Suppressor macrophage treated with lipopolysaccharide for 1 hour (primary cell): ENCODE measurements at places on chromosomes 16 and 17.

- DNase-seq = no peak
Measured at GRCh38 chr17:12222392-12222791, 201.7 kb downstream of the MAP2K4 start.

- no peak for DNase-seq
Measured at GRCh38 chr16:27526180-27526579, 23.5 kb downstream of the GTF3C1 start.

GRCh38 chr16:25148568-25149215 lies 37.1 kb downstream of the LCMT1 start:
- no peak for DNase-seq

DNA sequence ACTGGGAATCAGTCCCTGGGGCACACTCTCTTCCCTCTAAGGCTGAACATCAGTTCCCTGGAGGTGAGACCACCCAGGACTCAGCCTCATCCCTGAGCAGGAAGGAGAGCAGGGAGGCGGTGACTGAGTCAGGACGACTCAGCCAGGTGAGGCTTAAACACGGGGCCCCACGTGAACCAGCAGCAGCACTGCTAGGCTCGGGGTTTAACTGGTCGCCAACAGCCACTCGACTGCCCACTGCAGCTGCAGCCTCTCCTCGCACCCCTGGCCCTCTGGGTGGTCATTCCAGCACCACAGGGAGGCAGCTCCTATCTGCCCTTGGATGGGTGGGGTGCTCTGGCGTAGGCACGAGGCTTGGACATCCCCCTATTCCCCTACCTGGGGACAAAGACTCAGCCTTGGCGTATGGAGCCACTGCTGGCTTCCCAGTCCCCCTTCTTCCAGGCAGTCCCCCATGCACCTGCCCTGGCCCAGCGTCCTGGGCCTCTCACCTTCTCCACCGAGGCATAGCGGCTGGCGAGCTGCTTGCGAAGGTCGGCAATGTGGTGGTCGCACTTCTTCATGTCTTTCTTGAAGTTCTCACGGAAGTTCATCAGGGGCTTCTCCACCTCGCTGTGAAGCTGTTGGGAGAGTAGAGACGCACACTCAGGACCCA lies 21.2 kb upstream of the RCVRN start:
- no peak for DNase-seq

DNA sequence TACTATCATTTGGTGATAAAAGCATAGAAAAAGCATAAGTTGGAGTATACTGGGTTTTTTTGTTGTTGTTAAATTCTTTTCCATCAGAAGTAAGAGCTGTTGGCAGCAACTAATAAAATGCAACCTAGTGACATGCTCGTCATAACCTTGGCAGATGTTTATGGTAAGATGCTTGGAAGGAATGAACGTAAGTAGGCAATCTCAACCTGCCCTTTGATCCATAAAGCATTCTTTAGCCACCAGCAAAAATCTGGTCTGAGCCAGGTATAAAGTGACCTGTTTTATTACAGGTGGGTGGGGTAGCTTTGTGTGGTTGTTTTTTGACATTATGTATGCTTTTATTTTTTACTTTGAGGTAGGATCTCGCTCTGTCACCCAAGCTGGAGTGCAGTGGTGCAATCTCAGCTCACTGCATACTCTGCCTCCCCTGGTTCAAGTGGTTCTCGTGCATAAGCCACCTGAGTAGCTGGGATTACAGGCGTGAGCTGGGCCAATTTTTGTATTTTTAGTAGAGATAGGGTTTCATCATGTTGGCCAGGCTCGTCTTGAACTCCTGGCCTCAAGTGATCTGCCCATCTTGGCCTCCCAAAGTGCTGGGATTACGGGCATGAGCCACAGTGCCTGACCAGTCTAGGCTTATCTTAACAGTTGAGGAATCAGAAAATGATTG lies 22.0 kb downstream of the WSB1 start:
- DNase-seq = no peak

DNA sequence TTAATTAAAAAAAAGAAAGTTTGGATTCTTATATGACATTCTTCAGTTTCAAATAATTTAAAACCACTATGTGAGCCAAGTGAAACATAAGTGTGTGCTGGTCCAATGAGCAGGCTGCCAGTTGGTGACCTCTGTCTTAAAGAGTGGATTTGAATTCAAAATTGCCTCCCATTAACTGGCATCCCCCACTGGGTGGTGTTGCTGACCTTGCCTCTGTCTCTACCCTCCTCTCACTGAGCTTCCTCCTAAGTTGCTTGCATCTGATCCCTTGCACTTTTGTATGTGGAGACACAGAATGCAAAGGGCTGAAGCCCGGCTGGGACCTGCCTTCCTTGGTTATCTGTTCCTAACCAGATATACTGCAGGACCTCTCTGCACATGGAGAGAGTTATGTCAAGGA lies 160.6 kb downstream of the CYLD start:
- no peak for DNase-seq

GRCh38 chr16:84918006-84918909 lies 93.1 kb downstream of the ZDHHC7 start:
- peak; percentile 60 for DNase-seq

GRCh38 chr16:55513616-55514015 lies 4.7 kb downstream of the LPCAT2 start:
- no peak for DNase-seq

DNA sequence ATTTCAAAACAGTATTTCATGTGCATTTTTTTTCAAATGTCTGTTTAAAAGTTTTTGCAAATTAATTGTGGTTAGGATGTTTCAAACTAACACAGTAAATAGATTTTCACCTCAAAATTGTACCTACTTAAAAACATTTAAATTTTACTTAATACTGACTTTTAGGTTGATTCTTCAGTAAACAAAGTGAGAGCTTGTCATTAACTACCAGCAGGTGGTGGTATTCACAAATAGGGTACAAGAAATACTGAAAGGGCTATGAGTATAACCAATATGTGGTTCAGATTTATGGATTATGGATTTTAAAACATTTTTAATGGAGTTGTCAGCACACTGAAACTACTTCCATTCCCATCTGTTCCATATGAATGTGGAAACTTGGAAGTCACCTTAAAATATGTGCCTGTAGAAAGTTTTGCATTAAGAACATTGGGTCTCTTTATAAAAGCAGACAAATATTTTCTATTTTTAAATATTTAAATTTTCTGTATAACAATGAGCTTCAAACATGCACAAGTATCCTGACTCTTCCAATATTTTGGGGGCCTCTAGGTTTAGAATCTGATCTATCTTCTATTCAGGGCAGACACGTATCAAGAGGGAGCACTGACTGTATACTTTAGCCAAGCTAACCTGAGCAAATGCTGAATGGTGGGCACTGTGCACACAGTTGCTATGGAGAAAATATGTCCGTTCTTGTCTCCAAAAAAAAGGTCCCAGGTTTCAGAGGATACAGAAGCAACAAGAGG lies 155.6 kb downstream of the SNX11 start:
- DNase-seq = peak; percentile 32

DNA sequence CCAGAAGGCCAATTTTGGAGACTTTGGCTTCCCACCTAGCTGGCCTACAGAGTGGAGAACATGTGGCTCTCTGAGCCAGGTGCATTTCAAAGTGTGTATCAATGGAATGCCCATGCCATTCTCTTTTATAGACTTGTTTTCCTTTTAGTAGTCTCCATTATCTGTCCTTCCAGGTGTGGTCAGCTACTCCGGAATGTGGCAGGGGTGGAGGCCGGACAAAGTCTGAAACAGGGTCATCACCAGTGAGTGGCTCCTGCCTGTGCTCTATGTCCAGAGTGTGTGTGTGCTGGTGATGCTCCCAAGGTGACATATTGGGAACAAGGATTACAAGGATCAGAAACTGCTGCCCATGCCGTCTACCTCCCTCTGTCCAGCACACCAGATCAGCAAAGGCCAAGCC lies 3.8 kb upstream of the TMEM220 start:
- no peak for DNase-seq

GRCh38 chr17:45336390-45337182 lies 19.8 kb upstream of the MAP3K14 start:
- no peak for DNase-seq

DNA sequence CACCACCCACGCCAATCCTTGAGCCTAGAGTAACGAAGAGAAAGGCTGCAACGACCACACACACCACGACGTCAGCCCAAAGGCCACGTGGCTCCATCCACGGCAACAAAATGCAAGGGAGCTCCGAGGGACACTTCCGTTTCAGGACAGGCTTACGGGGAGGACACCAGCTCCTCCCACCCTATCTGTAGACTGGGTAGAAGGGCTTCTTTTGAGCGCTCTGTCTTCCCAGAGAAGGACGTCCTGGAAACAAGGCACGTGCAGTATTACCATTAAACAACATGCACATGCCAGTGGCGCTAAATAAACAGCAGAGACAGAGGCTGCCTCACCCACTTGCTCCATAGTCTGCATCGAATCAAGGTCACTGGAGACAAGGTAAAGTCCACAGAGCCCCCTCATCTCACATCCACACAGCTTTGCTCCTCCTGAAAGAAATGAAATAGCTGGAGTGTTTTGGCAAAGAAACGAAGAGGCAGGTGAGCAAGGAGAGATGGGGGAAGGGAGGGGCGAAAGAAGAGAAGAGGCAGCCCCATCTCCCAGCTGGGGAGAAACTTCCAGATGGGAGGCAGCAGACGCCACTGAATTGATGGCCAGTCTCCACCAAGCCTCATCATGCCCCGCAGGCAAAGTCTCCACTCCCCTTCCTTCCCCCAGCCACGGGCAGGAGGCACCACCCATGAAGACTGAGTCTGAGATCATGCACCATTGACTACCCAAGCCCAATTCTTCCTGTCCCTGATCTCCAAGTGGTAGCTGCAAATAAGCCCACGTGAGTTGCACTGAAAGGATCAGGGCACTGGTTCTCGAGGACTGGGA lies 24.0 kb downstream of the ZFHX3 start:
- DNase-seq = no peak

- no peak for DNase-seq
Measured at GRCh38 chr16:80718480-80719220, 85.7 kb downstream of the CDYL2 start.

- DNase-seq = peak; percentile 6
Measured at GRCh38 chr17:2319051-2319450, 15.3 kb downstream of the SRR start.

GRCh38 chr16:79597277-79598062 lies 3.1 kb downstream of the MAF start:
- no peak for DNase-seq

- no peak for DNase-seq
Measured at GRCh38 chr16:50466170-50466569, 82.0 kb upstream of the NKD1 start.

- peak; percentile 80 for DNase-seq
Measured at GRCh38 chr17:64028874-64029464, 8.5 kb upstream of the ICAM2 start.

DNA sequence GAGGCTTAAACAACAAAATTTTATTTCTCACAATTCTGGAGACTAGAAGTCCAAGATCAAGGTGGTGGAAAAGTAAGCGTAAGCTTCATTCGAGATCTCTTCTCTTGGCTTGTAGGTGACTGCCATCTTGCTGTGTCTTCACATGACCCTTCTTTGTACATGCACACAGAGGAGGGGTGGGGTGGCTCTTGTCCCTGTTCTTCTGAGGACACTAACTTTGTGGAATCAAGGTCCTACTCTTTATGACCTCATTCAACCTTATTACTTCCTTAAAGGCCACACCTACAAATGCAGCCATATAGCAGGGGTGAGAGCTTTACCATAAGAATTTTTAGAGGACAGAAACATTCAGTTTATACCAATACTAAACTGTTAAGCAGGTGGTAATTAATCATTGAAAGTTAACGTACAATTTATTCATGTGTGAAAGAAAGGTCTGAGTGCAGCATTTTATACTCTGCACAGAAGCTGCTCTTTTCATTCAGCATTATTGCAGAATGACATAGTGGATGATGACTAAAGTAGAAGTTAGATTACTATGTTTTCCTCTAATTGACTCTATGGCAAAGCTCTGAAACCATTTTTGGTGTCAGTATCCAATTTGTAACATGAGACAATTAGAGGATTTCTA lies 139.9 kb upstream of the HLF start:
- no peak for DNase-seq

DNA sequence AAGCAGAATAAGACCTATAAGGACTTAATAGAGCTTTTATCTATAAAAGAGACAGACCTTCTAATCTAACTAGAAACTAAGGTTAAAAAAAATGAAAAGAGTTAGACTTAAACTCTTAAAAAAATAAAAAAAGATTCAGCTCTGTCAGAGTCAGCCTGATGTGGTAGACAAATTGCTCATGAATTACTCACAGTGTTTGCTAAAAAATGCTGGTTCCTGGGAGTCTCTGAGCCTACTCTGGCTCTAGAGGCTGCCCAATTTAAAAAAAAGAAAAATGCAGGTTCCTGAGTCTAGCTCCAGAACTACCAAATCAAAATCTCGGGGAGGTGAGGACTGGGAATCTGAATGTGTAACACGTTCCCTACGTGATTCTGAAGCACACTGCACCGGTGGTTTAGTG lies 18.1 kb downstream of the SOST start:
- no peak for DNase-seq

DNA sequence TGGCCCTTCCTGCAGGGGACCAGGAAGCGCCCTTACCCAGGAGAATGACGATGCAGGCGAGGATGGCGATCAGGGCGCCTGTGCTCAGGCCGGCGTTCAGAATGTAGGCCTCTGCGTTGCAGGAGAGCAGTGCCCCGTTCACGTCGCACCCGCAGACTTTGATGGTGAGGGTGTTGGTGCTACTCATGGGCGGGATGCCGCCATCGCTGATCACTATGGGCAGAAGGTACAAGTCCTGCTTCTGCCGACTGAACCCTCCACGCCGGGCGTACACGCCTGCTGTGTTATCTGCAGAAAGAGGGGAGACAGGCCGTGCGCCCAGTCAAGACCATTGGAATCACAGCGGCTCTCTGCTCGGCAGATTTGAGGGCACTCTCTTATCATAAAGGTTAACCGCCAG lies 171.1 kb downstream of the CDH11 start:
- DNase-seq = no peak

GRCh38 chr17:28646039-28646754 lies 1.2 kb upstream of the BLTP2 start:
- DNase-seq = no peak

DNA sequence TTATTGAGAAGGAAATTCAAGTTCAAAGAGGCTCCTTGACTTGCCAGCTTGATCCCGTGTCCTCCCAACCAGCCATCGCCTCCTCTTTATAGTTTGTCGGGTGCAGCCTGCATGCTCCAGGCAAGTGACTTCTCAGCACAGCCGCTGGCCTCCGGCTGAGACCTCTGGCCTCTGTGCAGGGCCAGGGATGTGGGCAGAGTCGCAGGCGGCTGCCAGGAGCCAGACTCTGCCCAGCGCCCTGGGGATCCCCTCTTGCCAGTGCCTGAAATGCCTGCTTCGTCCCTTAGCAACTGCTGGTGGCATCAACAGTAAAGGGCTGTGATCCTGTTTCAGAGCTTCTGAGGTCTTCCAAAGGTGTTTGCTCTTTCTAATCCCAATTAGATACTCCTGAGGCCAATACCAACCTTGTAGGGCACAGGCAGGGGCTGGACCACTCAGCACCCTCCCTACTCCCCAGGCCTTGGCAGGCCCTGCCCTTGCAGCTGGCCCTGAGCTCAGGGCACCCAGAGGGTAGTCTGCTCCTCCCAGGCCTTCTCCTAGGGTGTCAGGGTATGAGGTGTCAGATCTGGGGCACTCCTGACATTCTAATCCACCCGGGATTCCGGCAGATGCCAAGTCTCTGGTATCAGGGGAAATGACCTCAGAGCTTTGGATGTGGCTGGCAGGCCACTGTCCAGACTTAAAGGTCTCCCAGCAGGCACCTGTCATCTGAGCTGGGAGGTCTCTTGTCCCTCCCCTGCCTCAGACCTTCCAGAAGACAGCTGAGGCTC lies 68.0 kb upstream of the SIAH1 start:
- no peak for DNase-seq

- peak; percentile 31 for DNase-seq
Measured at GRCh38 chr17:32569171-32570080, 82.6 kb downstream of the CDK5R1 start.

GRCh38 chr16:6206080-6206479 lies 1108.5 kb upstream of the EEF2KMT start:
- no peak for DNase-seq

- no peak for DNase-seq
Measured at GRCh38 chr16:57479976-57480753, 6.1 kb downstream of the DOK4 start.
